ENCODE measurements at places on chromosomes 3 and 15.

- DNase-seq = no peak
Observed at GRCh38 chr15:72740219-72740618, 43.3 kb downstream of the ADPGK start.

DNA sequence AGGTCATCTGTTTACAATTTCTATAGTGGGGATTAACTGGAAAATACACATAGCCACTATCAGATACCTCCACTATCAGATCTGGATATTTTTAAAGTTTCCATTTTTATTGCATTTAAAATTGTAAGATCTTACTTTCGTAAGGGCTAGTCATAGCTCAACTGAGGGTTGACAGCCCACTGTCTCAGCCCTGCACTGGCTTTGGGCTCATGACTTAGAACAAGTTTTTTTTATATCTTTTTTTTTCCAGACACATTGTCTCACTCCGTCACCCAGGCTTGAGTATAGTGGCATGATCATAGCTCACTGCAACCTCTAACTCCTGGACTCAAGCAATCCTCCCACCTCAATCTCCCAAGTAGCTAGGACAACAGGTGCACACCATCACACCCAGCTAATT lies 48.8 kb upstream of the DNAJC13 start:
- no peak for DNase-seq

GRCh38 chr3:10930666-10931040 lies 61.9 kb upstream of the SLC6A1 start:
- no peak for DNase-seq

GRCh38 chr15:45868109-45868691 lies 233.4 kb downstream of the SQOR start:
- DNase-seq = no peak

- DNase-seq = no peak
Observed at GRCh38 chr3:195548501-195548900, 5.4 kb upstream of the PPP1R2 start.

DNA sequence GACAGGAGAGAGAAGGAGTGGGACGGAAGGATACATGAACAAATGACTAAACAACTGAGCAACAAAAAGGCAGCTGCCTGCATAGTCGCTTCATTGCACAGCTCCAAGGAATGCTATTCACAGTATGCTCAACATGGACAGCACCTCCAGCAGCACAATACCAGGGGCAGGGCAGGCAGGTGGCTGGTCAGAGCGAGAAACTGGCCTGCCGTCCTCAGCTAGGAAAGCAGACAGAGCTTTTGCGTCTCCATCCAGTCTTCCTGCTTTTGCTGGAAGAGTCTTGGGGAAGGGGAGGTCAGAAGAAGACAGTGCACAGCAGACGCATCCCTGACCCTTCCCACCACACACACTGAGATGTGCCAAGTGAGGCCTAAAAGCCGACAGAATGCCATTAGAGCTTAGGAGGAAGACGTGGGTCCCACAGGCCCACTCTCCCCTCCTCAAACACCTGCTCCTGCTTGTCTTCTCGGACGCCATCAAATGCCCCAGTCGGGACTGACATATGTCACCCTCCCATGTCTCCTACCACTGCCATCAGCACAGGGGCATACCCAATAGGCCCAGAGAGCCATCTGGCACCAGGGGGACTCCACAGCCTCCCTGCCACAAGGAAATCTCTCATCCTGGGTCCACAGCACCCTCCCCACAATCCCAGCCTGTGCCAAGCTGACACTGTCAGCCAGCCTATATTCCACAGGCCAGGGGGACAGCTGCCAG lies 3.9 kb downstream of the RAB6B start:
- DNase-seq = no peak

DNA sequence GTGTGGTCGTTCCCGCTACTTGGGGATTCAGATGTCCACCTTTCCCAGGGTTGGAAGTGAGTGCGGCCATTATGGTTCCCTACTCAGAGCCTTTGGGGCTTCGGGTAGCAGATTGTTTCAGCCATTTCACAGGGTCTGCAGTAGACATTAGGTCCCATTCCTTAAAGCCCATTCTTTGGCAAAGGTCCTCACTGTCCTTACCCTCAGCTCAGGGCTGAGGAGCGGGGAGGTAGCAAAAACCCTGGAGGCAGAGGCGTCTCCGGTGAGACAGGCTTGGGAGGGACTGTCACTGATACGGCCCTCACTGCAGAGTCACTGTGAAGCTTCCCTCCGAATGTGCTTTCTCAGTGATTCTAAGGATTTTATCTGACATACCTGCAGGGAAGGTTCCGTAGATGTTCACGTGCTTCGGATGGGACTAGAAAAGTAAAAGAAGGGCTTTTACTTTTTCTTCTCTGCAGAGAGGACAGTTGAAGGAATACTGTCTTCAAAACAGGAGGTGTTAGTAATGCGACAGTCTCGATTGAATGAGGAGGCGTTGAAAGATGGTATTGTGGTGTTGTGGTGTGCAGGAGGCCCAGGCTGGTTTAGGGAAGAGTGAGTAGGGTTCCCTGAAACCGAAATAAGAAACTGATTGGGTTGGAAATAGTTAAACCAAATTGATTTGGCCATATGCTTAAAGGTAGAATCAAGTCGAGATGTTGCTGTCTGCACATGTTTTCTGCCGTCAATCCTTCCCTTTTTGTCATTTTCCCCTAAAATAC lies 630 bp downstream of the ATP6V1A start:
- peak; percentile 64 for DNase-seq

DNA sequence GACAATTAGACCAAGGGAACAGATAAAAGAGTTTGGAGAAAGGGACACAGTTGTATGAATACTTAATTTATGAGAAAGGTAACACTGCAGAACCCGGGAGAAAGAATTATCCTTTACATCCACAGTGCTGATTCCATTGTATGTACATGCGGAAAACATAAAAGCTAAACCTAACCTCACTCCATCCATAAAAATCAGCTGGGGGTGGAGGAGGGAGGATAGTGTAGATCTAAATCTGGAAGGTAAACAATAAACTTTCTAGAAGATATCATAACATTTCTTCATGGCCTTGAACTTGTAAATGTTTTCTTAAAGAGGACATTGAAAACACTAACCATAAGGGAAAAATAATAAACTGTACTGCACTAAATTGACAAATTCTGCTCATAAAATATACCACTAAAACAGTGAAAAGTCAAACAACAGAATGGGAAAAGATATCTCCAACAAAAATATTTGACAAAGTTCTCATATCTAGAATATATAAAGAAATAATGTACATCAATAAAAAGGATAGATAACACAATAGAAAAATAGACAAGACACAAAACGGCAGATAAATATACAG lies 220.5 kb downstream of the DPH6 start:
- no peak for DNase-seq

- DNase-seq = no peak
Observed at GRCh38 chr3:42493798-42494151, 8.7 kb upstream of the VIPR1 start.
